ENCODE measurements at places on chromosomes 2 and 18.

DNA sequence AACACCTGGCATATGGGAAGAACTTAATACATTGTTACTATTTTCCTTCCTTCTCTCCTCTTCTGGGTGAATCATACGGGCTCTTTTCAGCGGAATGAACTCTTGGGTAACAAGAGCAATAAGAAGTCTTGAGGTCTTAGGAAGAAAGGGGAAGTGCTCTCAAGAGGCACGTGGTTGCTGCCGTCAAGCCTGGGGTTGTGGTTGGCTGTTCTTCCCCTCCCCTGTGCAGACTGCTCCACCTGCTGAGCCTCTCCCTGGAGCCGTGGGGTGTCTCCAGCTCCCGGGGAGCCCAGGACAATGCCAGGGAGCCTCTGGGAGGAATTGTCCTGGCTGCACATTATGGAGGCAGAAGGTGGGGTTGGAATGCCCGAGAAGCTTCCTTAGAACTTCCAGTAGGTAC lies 19.4 kb downstream of the TOGARAM2 start:
- no peak for DNase-seq

GRCh38 chr2:29182334-29182733 lies 67.1 kb downstream of the CLIP4 start:
- DNase-seq: no peak

- DNase-seq: no peak
These were observed 435.7 kb downstream of the TXNL1 start for GRCh38 chr18:56202678-56203077.

- DNase-seq: no peak
These were observed 100.4 kb downstream of the SNTG2 start for GRCh38 chr2:1051075-1051474.

DNA sequence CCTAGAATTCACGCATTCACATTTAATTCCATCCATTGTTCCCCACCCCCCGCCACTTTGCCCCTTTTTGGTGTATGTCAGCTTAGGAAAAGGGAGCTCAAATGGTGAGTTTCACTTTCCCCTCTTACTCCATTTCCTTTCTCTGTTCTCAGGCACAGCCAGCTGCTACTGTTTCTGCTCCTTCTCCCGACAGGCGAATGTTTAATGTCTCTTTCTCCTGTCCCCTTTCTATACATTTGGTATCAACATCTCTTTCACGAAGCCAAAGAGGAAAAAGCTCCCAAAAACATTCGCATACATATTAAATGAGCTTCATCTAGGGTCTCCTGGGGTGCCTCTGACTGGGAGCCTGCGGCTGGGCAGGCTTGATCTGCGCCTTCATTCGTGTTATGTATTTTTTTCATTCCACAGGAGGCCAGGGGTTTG lies 124.2 kb upstream of the SATB2 start:
- no peak for DNase-seq

- DNase-seq: no peak
These were observed 245.6 kb downstream of the TPGS2 start for GRCh38 chr18:36582988-36583745.

- DNase-seq: no peak
These were observed 111.3 kb downstream of the LRATD1 start for GRCh38 chr2:14743861-14744260.

DNA sequence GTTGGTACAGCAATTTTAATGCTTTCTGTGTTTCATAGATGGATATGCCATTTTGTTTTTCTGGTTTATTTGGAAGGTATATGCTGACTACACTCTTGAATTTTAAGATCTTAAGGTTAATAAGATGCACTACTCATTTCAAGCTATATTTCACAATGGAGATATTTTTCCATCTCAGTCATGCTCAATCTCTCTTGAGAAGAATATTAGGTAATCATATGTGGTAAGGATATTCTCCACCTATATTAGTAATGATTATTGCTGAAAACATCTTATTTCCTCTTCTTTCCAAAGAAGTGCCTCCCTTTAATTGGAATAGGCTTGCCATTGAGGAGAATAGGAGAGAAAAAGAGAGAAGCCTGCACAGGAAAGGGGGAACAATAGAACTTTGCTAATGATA lies 40.1 kb downstream of the EPB41L3 start:
- DNase-seq: no peak

- DNase-seq: no peak
These were observed 138.6 kb upstream of the CDCA7 start for GRCh38 chr2:173216051-173216450.

DNA sequence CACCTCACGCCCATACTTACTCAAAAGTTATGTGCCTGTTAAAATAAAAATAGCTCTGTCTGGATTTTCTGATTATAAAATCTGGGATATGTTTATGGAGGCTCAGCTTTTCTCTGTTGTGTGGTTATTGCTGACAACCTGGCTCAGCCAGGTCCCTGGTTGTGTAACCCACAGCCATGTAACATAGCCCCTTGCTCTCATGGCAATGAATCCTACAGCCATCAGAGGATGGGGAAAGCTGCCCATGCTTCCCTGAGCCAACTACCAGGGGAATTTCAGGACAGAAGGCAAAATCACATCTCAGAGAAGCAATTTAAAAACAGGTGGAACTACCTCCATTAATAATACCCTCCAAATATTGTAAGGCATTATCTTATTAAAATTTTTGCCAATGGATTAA lies 29.7 kb downstream of the ST8SIA5 start:
- no peak for DNase-seq

GRCh38 chr2:136362676-136363390 lies 244.9 kb upstream of the CXCR4 start:
- DNase-seq: no peak

DNA sequence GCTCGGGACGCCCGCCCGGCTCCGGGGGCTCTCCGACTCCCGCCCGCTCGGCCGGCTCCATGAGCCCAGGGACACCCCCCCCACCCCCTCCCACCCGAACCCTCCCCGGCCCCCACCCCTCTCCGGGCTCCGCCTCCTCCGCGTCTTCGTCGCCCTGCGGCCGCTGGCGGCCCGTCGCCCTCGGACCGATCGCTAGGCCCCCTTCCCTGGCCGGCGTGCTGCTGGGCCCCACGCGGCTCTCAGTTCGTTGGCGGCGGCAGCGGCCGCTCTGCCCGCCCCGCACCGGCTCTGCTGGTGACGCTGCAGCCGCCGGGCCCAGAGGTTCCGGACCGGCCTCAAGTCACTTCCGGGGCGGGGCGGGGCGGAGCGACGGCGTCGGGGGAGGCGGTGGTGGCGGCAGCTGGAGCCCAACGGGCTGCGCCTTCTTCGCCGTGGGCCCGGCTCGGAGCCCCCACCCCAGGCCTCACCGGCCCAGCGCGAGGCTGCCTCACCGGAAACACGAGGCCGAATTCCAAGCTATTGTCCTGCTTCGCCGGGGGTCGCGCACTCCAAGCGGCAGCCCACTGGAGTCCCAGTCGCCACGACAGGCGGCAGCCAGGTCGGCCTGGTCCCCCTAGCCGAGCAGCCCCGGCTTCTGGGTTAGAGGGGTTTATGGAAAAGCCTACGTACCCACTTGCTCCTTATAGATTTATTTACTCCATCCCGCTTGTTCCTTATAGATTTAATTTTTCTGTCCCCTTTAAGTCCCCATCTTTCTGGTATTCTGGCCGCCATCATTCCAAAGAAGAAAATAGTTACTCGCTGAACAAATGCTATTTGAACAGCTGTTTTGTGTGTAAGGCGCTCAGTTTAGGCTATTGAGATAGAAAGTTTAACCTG lies at the start of gene PSME4:
Gene PSME4 (minus strand): TSS at position 270 of the 879 bp plus-strand sequence. CDS start 209 bp downstream, at position 61.
- DNase-seq: peak; percentile 82

DNA sequence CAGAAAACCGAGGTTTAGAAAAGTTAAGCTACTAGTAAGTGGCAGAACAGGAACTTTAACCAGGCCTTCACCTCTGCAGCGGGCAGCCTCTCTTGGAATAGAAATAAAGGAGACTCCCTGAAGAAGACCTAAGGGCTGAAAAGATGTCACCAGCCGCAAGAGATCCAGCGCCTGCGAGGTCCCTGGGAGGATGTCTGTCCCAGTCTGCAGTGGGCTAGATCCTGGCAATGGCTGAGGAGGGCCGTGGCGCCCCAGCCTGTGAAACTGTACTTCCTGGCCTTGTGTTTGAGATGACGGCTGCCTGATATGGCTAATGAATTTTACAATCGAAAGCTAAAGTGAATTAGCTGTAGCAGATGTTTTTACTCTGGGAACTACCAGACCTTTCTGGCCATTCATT lies 300.6 kb upstream of the SALL3 start:
- DNase-seq: no peak

GRCh38 chr2:68434981-68435380 lies 32.1 kb downstream of the FBXO48 start:
- no peak for DNase-seq

DNA sequence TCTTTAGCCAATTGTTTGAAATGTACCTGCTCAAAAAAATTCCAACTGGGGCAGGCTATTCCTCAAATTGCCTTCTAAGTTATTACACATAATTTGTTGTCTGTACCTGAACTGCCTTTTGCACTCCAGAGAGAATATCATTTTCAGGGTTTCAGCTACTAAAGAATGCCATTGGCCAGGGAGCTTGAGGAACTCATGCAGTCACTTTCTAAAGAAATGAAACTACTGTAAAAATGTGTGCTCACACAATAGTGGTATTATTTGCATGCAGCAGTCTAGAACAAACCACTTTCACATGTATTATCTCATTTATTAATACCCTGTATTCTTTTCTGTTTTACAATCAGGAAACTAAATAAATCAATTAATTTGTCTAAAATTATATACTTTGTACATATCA lies 152.2 kb downstream of the PID1 start:
- no peak for DNase-seq

GRCh38 chr2:240000671-240001070 lies 24.5 kb downstream of the NDUFA10 start:
- DNase-seq: no peak

- DNase-seq: no peak
These were observed 317.4 kb upstream of the UBE2E3 start for GRCh38 chr2:180662941-180663471.

GRCh38 chr2:58917596-58917995 lies 676.5 kb upstream of the FANCL start:
- no peak for DNase-seq

DNA sequence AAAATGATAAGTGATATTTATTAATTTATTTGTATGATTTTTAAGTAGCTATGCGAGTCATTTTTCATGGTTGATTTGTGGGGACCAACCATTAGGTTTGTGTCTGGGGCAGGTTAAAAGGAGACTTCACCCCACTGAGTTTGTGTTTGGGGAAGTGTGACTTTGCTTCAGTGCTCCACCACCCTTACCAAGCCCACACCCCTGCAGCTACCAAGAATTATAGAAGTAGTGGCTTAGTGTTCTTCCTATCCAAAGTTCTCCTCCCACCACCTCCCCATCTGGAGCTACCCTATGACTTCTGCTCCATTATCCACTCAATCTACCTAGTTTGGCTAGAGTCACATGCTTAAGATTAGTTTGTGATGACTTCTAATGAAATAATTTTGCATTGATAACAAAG lies 182.1 kb upstream of the ZEB2 start:
- DNase-seq: no peak

- no peak for DNase-seq
These were observed 49.9 kb downstream of the LPIN2 start for GRCh38 chr18:2963048-2963447.

- peak; percentile 28 for DNase-seq
These were observed 103.5 kb upstream of the CTDP1 start for GRCh38 chr18:79575891-79576685.

- no peak for DNase-seq
These were observed 110.9 kb upstream of the MSTN start for GRCh38 chr2:190173392-190173791.
